ENCODE measurements at places on chromosomes 12 and 14.
A peak's percentile ranks its signal among the peaks of the same experiment; 100 is the strongest.

DNA sequence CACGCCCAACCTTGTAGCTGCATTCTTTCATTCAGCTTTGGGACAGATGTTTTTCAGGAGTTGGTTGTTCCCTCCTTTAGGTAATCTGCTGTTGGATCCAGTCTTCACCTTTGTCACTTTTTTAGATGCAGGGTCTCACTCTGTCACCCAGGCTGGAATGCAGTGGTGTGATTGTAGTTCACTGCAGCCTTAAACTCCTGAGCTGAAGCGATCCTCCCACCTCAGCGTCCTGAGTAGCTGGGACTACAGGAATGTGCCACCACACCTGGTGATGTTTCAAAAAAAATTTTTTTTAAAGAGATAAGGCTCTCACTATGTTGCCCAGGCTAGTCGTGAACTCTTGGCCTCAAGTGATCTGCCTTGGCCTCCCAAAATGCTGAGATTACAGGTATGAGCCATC, 164.3 kb downstream of the KTN1 start:
- no peak for DNase-seq

DNA sequence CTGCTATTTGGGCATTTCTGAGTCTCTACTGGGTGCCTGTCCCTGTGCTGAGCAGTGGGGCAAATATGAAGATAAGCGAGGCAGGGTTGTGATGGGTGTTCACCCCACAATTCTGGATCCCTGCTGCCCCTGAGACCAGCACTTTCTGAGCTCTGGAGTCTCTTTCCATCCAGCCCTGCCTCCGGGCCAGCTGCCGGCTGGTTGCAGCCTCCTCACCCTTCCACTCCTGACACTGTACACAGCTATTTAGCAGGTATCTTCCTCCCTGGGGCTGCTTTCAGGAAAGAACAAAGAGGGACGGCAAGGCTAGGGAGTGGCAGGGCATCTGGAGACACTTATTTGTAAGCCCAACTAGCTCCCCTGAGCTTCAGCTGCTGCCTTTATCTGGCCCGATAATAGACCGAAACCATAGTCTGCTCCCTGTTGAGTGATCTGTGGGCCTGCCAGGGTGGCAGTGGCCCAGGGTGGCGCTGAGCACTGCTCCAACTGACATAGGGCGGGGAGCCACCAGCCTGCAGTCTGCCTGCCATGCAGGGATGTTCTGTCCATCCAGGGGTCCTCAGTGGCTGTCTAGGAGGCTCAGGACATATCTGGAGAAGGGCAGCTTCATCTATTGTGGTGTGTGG, 7.6 kb upstream of the KRT80 start:
- no peak for DNase-seq

DNA sequence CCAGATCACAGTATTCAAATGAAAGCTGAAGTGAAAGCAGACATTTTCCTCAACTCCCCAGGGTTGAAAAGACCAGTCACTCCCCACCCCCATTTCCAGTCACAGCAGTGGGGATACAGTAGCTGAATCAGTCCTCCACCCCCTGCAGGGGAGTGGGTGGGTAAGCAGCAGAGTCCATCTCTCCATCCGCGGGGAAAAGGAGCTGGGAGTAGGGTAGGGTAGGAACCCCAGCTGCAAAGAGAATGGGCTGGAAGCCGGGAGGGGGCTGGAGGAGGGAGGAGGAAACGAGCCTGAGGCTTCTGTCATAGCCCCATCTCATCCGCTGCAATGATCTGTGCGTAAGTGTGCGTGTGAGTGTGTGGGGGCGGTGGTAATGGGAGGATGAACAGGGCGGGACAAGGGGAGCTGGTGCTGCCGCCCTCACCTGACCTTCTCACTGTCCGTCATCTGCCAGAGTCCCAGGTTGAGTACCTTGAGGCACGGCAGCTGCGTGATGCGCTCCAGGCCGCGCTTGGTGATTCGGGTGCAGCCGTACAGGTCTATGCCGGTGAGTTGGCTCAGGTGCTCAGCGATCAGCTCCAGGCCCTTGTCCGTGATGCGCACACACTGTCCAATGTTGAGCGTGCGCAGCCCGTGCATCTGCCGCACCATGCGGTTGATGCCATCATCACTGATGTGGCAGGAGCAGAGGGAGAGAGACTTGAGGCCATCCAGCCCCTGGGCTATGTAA, 1.8 kb downstream of the FBXL14 start:
- peak; percentile 75 for DNase-seq

DNA sequence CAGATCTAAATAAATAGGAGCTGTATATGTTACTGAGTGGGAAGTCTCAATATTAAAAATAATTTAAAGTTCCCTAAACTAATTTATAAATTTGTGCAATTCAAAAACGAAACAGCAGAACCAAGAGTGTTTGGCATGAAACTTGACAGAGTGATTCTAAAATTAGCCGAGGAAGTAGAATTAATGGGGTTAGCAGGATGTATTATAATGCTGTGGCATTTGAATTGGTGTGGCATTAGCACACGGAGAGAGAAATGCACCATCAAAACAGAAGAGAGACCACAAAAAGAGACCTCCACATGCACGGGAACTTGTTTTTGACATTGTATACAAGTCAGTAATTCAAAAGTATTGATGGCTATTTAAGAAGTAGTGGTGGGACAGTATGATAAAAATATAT, 366.0 kb upstream of the RGS6 start:
- DNase-seq, result no peak

DNA sequence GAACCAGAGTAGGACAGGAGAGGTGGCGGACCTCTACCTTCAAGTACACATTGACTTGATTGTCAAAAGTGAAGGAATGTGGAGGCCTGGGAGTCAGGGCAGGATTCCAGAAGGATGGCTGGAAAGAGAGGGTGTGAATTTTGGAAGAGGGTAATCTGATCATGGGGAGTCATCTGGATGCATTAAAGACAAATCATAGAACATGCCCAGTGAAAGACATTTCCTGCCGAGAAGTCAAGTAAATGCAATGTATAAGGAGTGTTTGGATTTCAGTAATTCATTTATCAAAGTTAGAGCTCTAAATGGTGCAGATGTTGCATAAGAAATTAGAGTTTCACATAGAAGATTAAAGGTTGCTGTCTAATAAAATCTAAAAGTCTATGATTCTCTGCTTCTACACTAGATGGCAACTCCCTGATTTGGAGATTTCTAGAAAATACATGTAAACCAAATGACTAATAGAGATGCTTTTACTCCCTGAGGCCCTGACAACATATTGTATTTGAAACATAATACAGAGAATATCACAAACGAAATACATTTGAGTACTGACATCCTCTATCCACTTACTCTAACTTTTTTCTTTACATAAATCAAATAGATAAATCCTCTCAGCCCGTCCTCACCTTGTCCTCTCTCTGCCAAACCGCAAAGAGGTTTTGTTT, 91.3 kb downstream of the KCNA5 start:
- DNase-seq, result no peak
